T-helper 17 cell (primary cell): ENCODE measurements at places on chromosomes 5 and 9. TPM values are rescaled to one million over a fixed set of nuclear protein-coding genes. Genes with fewer than 3 reads are reported as not detected.

The PROP1 gene
- not detected for total RNA-seq

GRCh38 chr9:90861380-90861779, 59.8 kb downstream of the SYK start:
- no peak for DNase-seq

The FAM169A gene
- total RNA-seq = 16.1 TPM

GRCh38 chr5:16140417-16140816, 39.2 kb downstream of the MARCHF11 start:
- DNase-seq = no peak

DNA sequence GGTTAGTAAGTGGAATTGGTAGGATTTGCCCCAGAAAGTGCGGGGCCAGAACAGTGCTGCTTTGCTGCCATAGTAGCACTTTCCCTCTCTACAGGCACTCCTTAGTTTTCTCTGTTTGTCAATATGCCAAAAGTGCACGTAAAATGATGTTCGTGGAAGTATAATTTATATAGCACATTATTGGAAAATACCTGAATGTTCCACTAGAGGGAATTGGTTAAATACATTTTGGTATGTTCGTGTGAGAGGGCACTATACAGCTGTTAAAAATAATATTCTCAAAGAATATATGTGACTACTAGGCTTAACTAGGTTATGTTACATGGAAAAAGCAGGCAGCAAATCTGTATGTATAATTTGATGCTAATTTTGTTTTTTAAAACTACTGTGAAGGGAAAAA, 184.0 kb upstream of the GDNF start:
- no peak for DNase-seq

GRCh38 chr9:121947775-121948174, 145.3 kb downstream of the TTLL11 start:
- no peak for DNase-seq

GRCh38 chr5:159663986-159664385, 252.3 kb upstream of the ADRA1B start:
- DNase-seq = no peak
